NCI-H187 treated with DMSO at 0.1 percent for 48 hours (cell line): ENCODE measurements at places on chromosomes 6 and 20.

DNA sequence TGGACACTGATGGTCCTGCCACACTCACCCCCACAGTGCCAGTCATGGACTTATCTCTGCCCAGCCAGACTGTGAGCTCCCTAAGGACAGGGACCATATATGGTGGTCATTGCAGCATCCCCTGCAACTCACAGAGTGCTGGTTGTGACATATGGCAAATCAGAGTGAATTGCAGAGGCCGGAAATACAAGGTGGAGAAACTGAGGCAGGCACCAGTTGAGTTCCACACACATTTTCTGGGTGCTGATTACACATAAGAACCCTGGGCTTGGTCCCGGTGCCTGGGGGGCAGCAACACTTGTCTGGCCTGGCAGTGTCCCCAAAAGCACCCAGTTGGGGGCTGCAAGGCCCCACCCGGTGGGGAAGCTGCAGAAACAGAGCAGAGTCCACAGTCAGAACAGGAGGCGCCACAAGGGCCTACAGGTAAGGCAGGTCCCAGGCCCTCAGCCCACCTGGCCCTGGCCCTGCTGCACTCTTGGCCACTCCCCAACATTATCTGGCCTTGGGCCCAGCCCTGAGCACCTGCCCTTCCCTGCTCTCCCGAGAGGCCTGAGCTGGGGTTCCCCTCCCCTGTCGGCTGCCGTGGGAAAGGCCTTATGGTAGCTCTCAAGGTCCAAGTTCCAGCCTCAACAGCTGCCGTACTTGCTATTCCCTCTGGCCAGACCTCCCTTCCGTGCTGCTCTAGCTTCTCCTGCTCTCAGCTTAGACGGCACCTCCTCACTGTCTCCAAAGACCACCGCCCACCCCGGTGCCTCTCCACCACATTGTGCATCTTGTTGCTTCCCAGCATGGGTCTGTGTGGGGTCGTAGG, 140.8 kb upstream of the PTPN1 start:
- DNase-seq = no peak

DNA sequence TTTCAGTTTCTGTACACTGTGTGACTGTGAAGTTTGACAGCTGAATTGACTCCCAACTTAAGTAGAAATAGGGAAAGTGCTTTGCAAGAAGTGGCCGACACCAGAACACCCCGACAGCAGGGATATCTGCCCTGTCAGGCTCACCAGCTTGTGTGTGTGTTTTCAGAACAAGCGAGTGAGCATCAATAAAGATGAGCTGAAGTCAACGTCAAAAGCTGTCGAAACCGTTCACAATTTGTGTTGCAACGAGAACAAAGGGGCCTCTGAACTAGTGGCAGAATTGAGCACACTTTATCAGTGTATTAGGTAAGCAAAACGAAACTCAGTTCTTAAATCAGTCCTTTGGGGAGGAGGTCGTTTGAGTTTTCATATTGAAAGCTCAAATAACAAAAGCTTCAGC, 10.7 kb downstream of the NELFCD start:
- no peak for DNase-seq

GRCh38 chr20:63377256-63377941, 16.2 kb upstream of the CHRNA4 start:
- DNase-seq = no peak

DNA sequence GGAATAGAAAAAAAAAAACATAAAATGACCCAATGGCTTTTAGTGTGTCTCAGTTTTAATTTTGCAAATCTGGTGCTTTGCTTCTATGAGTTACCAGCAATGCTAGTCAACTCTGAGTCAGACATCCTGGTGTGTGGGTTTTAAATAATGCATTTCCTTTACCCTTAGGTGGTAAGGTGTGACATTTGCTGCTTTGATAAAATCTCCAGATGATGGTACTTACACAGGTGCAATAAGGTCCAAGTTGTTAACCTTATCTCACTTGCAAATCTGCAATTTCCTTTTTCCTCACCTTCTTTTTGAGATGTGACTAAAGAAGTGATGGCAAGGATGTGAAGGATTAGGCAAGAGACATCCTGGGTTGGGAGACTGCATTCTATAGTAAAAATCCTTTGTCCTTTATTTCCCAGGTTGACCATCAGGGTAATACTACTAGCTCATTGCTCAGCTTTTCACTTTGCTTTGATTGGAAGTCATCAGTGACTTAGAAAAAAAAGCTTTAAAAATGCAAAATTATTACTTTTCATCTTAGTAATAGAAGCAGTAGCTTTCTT, 818.5 kb upstream of the FLRT3 start:
- DNase-seq = no peak

- no peak for DNase-seq
Observed at GRCh38 chr6:6218759-6219085, 101.7 kb downstream of the F13A1 start.

DNA sequence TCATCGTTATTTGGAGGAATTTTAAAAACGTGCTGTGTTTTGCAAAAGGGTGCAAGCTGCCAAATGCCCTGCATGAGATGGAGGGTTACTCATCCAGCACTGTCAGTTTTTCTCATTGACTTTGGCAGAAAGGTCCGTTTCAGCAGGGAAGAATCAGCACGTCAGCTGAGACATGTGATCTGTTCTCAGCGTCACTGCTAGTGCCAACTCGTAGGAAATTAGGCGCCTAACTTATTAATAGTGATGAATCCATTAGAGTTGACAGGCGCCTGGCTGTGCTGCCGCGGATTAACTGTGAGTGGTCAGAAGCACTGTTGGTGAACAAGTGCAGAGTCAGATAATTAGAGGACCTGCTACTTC, 175.5 kb upstream of the FOXQ1 start:
- DNase-seq = no peak

GRCh38 chr6:122809001-122809400, 19.9 kb downstream of the SMPDL3A start:
- DNase-seq = no peak

- no peak for DNase-seq
Observed at GRCh38 chr20:2485080-2485479, 14.5 kb upstream of the SNRPB start.

DNA sequence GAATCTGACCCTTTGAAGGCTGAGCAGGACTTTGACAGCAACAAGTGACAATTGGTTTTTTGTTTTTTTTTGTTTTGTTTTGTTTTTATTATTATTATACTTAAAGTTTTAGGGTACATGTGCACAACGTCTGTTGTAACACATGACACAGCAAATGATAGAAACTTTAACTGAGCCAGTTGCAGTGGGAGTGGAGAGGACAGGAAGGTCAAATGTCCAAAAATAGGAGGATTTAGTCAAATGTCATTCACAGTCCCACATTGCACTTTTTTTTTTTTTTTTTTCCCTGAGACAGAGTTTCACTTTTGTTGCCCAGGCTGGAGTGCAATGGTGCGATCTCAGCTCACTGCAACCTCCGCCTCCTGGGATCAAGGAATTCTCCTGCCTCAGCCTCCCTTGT, 223.0 kb downstream of the HIVEP2 start:
- DNase-seq = no peak

DNA sequence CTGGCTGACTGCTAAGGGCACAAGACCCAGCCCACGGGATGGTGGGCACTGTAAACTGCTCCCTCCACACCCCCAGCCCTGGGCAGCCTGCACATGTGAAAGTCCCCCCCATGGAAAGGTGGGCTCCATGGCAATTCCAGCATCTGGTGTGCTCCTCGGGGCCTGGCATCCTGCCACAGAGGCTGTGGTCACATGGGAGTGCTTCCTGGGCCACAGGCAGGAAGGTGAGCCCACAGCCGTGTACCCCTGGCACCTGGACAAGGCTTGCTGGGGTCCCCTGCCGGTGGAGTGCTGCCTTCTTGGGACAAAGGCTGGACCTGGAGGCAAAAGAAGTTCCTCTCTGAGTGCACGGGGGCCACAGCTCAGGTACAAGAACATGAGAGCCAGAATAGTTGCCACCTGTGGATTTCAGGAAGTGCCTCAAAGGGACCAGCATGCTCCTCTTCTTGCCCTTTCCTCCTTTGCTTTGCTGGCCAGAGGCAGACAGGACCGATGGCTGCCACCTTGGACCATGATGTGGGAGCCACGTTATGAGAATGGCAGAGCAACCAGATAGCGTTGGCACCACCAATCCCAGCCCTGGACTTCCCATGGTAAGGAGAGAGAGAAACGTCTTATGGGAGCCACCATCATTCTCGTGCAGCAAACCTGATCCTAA, 120.2 kb upstream of the MLN start:
- DNase-seq = no peak

GRCh38 chr6:3798055-3798919, 46.8 kb upstream of the PXDC1 start:
- DNase-seq = peak; percentile 95

DNA sequence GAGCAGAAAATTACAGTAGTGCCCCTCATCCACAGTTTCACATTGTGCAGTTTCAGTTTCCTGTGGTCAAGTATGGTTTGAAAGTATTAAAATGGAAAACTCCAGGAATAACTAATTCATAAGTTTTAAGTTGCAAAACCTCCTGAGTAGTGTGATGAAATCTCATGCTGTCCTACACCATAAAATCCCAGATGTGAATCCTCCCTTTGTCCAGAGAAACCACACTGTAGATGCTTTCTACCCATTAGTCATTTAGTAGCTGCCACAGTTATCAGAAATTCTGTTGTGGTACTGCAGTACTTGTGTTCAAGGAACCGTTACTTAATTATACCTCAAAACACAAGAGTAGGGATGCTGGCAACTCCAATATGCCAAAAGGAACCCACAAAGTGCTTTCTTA, 74.7 kb downstream of the PTCHD4 start:
- no peak for DNase-seq

DNA sequence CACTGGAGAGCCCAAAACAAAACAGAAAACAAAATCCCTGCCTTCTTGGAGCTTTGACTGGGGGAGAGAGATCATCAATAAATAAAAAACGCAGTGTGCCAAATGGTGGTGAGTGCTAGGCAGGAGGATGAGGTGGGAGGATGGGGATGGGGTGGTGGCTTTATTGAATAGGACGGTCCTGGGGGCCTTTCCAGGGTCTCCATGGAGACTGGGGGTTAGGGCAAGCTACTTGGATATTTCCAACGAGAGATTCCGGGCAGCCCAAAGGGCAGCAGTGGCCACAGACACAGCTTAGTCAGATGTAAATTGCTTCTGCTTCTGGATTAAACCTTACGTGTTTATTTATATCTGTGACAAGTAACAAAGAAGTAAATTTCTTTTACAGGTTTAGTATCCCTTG, 700.1 kb downstream of the QKI start:
- no peak for DNase-seq

DNA sequence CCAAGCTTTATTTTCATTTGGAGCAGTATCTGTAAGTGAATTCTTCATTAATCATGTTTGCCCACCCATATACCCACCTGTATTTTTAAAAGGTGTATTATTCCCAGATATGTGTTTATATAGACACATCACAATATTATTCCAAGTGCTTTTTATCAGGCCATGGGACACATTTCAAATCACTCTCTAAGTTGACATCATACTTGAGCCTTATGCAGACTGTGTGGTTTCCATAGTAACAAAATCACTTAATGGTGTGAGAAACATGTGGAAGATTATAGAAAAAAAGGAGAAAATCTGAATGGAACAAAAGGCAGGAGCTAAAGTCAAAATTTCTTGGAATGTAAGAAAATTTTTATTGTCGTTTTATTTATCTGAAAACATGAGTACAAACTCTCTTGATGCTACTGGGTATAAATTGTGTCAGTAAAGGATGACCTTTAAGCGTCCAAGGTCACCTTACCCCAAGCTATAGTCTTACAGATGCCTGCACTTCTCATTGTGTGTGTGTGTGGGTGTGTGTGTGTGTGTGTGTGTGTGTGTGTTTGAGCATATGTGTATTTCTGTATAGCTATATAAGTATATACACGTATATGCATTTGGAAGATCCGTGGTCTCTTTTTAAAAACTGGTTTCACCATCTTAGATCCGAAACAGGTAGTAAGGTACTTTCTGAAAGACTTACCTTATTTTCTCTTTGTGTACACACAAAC, 79.8 kb upstream of the CCN6 start:
- DNase-seq = no peak

GRCh38 chr6:41028561-41029412, 10.2 kb downstream of the UNC5CL start:
- DNase-seq = no peak

GRCh38 chr6:100311707-100312251, 152.9 kb downstream of the SIM1 start:
- no peak for DNase-seq

- DNase-seq = no peak
Observed at GRCh38 chr20:61263084-61263695, 11.1 kb downstream of the CDH4 start.

GRCh38 chr20:63699466-63700198, 3.2 kb downstream of the TNFRSF6B start:
- no peak for DNase-seq

DNA sequence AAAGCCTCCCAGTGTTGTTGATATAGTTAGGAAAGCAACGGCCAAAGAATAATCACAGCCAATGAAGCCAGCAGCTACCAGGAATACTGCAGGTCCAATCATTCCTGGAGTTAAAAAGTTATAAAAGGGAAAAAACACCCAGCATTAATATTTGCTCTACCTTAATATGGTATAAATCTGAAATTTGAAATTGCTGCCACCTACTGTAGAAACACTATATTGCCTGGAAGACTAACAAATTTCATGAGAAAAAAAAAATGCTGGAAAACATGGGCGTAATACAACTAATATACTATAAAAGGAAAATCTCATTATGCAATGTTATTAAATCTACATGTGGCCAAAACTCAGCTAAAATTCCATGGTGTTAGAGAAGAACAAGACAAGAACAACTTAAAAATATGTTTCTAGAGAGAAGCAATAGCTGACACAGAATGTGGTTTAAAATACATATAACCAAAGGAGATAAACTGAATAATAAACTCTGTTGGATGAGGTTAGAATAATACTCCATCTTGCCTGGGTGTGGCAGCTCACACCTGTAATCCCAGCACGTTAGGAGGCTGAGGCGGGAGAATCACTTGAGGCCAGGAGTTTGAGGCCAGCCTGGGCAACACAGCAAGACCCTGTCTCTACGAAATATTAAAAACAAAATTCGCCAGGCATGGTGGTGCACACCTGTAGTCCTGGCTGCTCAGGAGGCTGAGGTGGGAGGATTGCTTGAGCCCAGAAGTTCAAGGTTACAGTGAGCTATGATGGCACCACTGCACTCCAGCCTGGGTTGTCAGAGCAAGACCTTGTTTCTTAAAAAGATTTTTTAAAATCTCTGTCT, 43.1 kb downstream of the SLC17A5 start:
- DNase-seq = no peak

- DNase-seq = no peak
Observed at GRCh38 chr6:32967151-32968091, 973 bp upstream of the BRD2 start.
